GDM1 (cell line): ENCODE measurements at places on chromosomes 16 and 17.

GRCh38 chr16:4263504-4264436 is 9.1 kb downstream of the TFAP4 start:
- no peak for DNase-seq

GRCh38 chr16:47921535-47921934 is 234.3 kb downstream of the ABCC12 start:
- DNase-seq, result no peak

GRCh38 chr16:9409560-9410493 is 318.4 kb downstream of the HAPSTR1 start:
- DNase-seq, result no peak

DNA sequence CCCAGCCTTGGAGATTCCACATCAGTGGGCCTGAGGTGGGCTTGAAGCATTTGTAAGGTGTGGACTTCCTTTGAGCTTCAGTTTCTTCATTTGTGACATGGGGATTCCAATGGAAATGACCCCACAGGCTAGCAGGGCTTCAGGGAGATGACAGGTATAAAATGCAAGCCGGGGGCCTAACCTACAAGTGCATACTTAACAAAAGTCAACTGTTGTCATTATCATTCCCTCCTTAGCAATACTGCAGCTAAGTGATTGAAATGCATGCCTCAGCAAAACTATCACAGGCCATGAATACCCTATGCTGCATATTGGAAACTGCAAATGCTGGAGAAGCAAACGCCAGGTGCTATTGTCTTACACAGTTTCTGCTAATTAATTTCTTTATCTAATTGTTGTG is 19.8 kb downstream of the CCL4 start:
- DNase-seq, result no peak

- no peak for DNase-seq
Measured at GRCh38 chr17:61381537-61381936, 18.1 kb upstream of the TBX2 start.

GRCh38 chr17:73338050-73338521 is 26.3 kb upstream of the CDC42EP4 start:
- DNase-seq, result no peak

GRCh38 chr17:5897275-5897911 is 172.8 kb upstream of the WSCD1 start:
- no peak for DNase-seq

DNA sequence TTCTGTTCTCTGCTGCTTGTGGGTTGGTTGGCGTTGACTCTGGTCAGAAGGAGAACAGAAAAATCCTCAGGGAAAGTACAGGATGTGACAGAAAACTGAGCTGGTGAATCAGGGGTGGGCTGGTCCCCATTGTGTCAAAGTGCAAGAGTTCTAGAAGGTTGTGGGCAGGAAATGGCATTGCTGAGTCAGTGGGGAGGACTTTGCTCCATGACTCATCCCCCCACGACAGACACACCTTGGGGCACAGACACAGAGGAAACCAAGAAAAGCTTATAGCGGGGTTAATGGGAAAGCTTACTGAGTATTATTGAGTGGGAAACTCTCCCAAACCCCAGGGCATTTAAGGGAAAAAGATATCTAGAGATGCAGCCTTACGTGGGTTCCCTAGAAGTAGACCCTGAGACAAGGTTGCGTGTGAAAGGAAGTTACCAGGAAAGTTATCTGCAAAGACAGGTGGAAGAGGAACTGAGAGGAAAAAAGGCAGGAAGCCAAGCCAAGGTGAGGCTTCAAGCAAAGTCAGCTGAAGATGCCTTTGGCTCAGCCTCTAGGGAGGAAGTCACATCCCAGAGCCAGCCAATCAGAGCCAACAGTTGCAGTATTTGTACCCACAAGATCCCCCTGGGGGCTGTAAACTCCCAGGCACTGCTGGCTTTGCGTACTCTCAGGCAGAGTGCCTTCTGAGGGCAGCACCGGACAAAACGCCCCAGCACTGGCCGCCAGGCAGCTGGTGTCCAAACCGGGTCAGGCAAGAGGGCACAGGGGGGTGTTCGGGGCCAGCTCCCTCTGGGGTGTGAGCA is 86.4 kb downstream of the FOXL1 start:
- no peak for DNase-seq

DNA sequence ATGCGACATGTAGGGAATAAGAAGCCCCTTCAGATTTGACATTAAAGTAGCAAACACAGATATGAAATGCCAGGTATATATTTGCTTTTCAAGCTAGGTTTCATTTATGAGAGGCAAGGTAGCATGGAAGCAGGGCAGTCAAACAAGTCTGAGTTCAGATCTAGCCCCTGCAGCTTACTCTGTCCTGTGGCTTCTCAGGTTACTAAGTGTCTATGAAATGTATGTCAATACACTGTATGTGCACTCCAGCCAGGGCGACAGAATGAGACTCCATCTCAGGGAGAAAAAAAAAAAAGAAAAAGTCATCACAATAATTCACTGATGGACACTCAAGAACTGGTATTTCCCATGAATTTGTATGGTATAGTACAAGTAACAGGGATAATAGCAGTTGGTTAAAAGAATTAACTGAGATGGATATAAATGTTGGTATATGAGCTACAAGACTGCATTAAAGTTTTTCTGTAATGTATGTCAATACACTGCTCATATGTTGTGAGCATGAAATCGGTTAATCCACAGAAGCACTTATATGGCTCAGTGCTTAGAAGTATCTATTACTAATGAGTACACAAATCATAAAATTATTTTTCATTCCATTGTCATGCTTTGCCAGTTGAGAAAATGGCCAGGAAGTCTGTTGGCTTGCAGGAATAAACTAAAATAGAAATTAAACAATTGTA is 2.9 kb upstream of the WSB1 start:
- no peak for DNase-seq

GRCh38 chr17:37068266-37068665 is 119.5 kb downstream of the AATF start:
- DNase-seq, result no peak

DNA sequence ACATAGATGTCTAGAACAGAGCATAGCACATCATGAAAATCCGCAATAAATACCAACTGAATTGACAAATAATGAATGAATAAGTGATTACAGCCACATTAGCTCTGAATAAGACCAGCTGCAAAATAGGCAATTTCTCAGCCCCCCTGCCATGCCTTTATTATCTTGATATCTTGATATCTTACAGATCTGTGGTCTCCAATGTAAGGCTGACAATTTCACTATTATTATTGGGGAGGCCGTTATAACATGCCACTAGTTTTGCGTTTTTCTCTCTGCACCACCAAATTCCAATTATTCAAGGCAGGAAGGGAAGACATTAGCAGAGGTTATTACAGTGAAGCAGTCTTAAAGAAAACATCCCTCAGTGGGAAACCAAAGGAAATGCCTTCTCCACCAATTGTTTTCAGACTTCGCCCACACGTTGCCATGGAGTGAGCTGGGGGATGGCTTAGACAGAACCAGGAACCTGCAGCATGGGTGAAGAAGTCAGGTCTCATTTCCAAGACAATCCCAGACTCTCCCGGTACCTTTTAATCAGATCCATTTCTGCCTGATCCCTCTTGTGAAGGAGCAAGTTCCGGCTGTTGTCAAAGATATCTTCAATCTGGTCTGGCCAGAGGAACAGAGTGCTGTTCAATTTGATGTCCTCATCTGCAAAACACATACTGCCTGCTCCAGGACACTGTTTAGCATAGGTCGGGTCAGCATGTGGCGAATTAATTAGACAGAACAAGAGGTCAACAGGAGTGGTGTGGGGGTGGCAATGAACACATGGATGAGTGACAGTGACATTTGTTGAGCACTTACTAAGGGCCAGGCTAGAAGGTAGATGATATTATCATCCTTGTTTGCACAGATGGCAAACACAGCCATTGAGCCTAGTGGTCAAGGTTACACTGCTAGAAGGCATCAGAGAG is 46.4 kb downstream of the DNAH3 start:
- DNase-seq, result peak; percentile 23

DNA sequence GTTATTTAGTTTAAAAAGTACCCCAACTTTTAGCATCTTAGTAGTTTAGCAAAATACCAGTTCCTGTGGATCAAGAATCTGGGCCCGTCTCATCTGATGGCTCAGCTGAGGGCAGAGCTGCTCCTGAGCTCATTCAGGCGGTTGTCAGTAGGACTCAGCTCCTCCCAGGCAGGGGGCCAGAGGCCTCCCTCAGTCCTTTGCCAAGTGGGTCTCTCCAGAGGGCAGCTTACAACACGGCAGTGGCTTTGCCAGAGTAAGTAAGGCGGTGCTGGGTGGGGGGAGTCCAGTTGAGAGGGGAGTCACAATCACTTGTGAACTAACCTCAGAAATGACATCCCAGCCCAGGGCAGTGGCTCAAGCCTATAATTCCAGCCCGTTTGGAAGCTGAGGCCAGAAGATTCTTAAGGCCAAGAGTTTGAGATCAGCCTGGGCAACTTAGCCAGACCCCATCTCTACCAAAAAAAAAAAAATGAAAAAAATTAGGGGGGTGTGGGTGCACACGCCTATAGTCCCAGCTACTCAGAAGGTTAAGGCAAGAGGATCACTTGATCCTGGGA is 81.5 kb upstream of the MED9 start:
- DNase-seq, result no peak

GRCh38 chr16:85639529-85640253 is 26.6 kb downstream of the GSE1 start:
- no peak for DNase-seq

DNA sequence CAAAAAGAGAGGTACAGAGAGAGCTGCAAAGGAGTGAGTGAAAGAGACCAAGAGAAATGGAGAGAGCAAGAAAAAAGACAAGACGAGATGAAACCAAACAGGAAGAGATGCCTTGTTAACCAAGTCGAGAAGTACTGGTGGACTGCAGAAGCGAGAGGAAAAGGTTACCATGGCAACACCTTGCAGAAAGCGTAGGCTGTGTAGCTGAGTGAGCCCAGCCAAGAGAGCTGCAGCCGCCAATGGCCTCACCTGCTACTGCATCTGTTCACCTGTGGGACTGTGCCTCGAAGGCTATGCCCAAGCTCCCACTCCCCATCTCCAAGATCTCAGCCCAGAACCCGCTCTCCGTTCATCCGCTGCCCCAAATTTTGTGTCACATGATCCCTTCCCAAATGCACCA is 161.3 kb downstream of the SLC39A11 start:
- DNase-seq, result no peak

- no peak for DNase-seq
Measured at GRCh38 chr16:47519546-47519945, 58.4 kb downstream of the PHKB start.

GRCh38 chr17:56744721-56745120 is 89.0 kb downstream of the C17orf67 start:
- no peak for DNase-seq

- DNase-seq, result no peak
Measured at GRCh38 chr17:57985675-57985974, 2.4 kb downstream of the VEZF1 start.

DNA sequence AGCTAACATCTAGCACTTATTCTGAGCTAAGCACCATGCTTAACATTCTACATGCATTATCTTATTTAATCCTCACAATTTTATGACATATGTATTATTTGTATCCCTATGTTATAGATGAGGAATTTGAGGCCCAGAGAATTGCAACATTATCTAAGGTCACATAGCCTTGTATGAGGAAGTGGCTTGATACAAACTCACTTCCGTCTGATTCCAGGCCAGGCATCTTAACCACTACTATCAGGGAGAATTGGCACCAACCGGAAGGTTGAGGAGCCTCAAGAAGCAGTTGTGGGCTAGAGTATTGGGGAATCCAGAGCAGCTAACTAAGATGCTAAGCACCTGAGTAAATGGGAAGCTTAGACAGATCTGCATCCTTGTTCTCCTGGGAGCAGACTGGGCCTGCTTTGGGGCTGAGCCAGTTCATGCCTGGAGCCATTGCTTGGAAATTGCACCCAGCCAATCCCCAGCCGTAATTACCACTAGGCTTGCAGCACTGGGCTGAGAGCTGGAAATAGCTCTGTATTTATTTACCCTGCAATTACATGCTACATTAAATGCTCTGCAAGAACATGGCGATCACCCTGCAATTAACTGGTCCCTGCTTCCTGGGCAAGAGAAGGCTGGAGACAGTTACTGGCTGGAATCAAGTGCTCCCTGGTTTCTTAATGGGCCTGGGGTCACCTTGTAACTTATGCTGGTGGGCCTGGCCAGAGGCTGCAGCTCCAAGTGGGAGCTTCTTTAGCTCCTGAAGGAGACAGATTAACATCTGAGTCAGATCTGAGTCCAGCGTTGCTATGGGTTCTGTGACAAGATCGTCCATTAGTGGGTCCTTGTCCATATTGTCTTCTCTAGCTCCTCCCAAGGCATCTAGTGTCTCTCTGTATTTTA is 273.1 kb upstream of the CCL2 start:
- DNase-seq, result no peak

DNA sequence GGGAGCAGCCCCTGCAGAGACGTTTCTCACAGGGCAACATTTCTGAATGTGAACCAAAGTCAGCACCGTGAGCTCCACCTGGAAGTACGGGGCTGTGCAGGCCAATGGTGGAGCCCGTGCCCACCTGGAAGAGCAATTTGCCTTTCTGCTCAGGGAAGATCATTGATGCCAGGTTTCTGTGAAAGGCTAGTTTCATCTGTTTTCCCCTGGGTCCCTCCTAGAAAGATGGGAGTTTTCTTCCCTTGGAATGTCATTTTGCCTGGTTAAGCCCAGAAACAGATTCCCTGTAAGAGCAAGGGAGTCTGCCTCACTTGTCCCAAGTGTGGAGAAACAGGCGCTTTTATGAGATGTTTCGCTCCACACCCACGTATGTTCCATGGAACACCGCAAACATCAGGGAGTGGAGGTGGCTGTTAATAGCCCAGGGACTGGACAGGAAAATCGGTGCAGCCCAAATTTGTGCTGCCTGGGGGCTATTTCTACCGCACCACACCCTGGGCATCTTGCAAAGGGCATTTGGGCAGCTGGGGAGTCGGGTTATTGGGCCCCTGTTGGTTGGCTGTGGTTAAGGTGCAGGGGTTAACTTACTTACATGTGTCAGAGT is 2.6 kb downstream of the SLC6A4 start:
- DNase-seq, result no peak

- no peak for DNase-seq
Measured at GRCh38 chr17:15240644-15241043, 24.5 kb downstream of the PMP22 start.

DNA sequence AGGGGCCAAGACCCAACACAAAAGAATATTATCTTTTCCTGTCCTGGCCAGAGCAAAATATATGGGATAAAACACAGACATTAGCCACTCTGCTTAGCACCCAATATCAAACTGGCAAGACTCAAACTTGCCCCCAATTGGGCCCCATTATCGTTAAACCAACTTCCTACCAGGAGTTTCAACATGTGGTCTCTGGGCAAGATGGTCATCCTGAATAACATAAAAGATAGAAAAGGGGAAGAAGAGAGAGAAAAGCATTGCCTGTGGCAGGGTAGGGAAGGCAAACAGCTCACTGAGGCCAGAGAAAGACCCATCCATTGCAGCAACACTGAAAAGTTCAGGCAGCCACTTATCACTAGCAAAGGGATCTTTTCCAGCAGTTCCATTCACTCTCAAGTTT is 502.1 kb downstream of the KIF2B start:
- no peak for DNase-seq
